ENCODE measurements at places on chromosomes 6 and 20. TPM values are rescaled to one million over a fixed set of nuclear protein-coding genes. Genes with fewer than 3 reads are reported as not detected.

The SCRT2 gene
- total RNA-seq, result not detected

The HLA-DPA1 gene
- total RNA-seq, result 7.6 TPM

The CPNE1 gene
- 147 TPM for total RNA-seq

The WFDC10A gene
- not detected for total RNA-seq

The SEMG1 gene
- total RNA-seq, result not detected

The DLL1 gene
- 1.0 TPM for total RNA-seq
